Lower lobe of right lung (tissue), 2 donors: ENCODE measurements at places on chromosomes 16 and 17. TPM values are rescaled to one million over a fixed set of nuclear protein-coding genes. Genes with fewer than 3 reads are reported as not detected.

GRCh38 chr17:31093866-31094599 is 744 bp upstream of the NF1 start:
- DNase-seq, result no peak

CACNA1H gene
- 8.4 TPM for total RNA-seq

KRTAP16-1 gene
- not detected for total RNA-seq

DNA sequence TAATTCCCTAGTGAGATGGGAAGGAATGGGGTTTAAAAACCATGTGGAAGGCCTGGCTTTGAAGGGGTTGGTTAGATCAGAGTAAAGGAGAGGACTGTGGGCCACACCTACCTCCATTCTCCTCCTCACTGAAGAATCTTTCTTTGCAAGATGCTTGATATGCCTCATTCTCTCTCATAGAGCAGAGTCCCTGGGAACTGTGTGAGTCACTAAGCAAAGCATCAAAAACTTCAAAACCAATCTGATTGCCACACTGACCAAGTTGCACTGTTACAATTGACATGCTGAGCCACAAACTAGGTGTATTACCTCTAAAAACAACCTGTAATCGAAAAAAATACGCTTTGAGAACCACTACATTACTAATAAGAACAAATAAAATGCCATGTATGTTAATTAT is 2.0 kb downstream of the TUBD1 start:
- DNase-seq, result no peak

TOX3 gene
- 4.1 TPM for total RNA-seq

DNA sequence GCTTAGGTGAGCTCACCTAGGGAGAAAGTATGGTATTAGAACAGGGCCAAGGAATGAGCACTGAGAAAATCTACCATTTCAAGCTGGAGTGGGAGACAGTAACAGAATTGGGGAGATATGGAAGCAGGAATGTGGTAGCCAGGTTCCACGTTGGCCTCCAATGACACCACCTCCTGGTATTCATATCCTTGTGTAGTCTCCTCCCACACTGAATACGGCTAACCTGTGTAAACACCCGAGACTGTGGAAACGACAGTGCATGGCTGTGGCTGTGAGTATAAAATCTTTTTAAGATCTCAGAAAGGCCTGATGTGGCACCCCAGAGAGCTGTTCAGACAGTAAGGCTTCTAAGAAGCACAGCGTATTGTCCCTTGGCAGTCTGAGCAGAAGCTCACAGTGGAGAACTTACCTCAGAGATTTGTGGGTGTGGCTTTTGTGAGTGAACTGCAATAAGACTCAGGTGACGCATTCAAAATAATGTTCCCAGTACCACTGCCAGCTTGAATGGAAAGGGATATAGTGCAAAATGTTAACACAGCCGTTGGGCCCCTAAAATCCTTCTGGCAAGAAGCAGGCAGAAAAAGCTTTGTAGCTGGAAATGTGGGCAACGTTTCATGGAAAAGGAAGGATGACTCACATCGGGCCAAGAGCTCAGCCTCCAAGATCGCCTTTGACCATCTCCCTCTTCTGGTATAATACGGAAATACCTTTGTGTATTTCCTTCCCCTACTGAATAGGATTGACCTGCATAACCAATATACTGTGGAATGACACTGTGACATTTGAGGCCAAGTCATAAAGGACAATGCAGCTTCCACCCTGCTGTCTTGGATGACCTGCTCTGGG is 14.4 kb downstream of the SDR42E1 start:
- no peak for DNase-seq

ESRP2 gene
- total RNA-seq, result 64.5 TPM

DNA sequence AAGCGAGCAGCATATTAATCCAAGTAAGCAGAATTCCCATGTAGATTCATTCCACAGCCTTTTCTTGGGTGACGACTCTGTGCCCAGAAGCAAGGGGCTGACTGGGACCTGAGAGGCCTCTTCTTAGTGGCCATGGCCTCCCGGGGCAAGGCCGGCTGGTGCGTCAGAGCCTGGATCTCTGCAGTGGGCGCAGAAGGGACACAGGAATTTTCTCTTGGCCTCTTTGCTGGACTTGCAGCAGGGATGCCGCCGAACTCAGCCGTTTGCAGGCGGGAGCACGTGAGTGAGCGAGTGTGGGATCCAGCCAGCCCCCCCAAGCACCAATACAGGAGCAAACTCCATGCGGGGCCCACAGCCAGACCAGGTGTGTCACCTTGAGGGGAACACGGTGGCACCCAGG is 151.8 kb downstream of the RPTOR start:
- no peak for DNase-seq

- DNase-seq, result no peak
Observed at GRCh38 chr16:5257462-5257861, 159.9 kb upstream of the EEF2KMT start.

CACNA1G gene
- total RNA-seq, result 0.21 TPM

DNA sequence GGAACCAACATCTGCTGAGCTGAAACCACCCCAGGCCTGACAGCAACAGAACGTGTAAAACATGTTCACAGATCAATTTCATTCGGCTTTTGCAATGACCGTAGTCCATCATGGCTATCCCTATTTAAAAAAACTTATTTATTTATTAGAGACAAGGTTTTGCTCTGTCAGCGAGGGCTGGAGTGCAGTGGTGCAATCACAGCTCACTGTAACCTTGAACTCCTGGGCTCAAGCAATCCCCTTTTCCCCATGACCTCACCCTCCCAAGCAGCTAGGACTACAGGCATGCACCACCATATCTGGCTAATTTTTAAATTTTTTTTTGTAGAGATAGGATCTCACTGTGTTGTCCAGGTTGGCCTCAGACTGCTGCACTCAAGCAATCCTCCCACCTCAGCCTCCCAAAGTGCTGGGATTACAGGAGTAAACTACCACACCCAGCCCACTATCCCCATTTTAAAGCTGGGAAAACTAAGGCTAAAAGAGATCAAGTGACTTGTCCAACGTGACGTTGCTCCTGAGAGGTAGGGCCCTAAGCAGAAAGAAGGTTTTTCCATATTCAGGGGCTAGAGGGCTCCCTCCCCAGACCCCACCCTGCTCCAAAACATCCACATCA is 77.7 kb downstream of the MYH11 start:
- DNase-seq, result no peak

DNA sequence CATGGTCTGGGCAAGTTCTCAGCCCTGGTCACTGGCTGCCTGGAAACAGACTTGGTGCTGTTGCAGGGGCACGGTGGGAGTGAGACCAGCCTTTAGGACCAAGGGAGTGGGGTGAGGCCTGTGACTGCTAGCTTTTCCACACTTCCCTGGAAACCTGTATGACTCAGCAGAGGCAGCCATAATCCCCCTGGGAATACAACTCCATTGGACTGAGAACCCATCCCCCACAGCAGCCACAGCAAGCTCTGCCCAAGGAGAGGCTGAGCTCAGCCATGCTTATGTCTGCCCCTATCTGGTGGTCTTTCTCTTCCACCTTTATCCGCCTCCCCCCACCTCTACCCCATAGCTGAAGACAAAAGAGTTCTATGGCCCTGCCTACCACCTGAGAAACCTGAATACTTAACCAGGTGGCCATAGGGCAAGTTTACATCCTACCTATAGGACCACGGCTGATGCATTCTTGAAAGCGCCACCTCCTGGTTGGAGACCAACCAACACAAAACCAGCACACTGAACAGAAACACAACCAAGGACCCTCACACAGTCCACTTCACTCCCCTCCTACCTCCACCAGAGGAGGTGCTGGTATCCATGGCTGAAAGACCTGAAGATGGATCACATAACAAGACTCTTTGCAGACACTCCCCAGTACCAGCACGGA is 816.2 kb upstream of the SOX9 start:
- DNase-seq, result no peak

DNA sequence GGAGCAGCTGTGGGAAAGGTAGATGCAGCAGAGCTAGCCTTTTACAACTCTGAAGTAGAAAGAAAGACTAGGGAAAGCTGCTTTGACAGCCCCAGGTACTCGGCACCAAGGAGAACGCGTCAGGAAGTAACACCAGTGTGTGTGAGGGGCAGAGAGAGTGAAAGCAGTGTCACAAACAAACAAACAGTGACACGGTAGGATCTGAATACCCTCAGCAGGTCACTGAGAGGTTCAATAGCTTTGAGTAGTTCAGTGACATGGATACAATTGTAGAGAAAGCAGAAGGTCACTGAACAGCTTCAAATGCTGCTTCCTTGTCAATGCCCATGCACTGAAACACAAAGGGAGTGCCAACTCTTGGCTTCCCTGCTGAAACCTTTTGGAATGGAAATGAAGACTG is 150.3 kb upstream of the C17orf78 start:
- no peak for DNase-seq
